ENCODE measurements at places on chromosomes 13 and 19.

DNA sequence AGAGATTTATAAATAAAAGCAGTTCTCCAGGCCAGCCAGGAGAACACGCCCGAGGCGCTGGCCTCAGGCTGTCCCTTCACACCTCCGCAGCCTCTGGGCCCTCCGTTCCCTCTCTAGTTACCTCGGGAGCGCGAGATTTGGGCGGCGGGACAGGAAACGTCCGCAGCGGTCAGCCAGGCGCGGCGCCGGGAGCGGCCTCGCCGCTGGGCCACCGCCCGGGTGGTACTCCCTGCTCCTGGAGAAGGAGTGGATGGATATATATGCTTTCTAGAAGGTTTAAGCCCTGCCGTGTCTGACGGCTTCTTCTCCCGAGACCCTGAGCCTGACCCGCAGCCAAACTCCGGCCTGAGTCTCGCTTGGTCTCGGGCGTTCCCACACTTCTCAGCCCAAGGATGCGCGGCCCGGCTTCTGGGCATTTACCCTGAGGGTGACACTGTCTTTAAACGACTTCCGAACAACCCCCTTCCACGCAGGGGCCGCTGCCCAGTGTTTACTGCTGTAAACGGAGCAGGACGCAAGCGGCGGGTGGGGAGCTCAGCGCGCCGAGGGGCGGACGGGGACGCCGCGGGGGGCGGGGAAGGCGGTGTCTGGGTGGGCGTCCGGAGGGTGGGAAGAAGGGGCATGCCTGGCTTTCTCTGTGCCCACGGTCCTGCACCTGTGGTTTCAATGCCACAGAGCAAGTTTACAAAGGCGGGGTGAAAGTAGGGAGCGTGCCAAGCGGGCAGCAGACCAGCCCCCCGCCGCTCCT is 2.0 kb upstream of the ZIC2 start:
- no peak for DNase-seq

GRCh38 chr19:3154957-3155736 is 19.3 kb downstream of the GNA15 start:
- no peak for DNase-seq

- no peak for DNase-seq
These were observed 1645.4 kb upstream of the SPRY2 start for GRCh38 chr13:81986308-81986707.

- DNase-seq = no peak
These were observed 9.2 kb upstream of the CLIP3 start for GRCh38 chr19:36041831-36042230.

DNA sequence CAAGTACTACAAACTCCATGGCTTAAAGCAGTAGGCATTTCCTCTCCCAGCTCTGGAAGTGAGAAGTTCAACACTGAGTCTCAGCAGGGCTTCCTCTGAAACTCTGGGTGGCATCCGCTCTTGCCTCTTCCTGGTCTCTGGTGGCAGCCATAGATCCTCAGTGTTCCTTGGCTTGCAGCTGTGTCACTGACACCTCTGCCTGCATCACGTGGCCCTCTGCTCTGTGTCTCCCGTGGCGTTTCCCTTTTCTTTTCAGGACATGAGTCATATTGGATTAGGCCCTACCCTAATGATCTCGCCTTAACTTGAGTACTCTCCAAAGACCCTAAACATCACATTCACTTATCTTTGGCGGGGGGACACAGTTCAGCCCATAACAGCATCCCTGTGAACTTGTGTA is 466.7 kb downstream of the MYO16 start:
- no peak for DNase-seq

DNA sequence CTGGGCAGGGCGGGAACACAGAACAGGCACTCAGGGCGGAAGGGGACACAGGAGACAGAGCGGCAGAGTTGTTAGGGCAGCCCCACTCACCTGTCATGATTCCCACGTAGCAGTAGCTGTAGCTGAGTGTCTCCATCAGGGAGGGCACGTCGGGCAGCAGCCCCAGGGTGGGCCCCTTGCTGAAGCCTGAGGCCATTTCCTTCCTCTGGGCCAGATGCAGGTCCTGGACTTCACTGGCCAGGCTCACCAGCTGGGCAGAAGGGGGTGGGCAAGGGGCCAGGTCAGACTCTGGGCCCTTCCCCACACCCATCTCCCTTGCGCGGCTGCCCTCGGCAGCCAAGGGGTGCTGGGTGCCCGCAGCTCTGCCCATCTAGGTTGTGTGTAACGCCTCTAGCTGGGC is 5.9 kb downstream of the MBOAT7 start:
- no peak for DNase-seq

- no peak for DNase-seq
These were observed 2.0 kb downstream of the GPI start for GRCh38 chr19:34366738-34367623.

DNA sequence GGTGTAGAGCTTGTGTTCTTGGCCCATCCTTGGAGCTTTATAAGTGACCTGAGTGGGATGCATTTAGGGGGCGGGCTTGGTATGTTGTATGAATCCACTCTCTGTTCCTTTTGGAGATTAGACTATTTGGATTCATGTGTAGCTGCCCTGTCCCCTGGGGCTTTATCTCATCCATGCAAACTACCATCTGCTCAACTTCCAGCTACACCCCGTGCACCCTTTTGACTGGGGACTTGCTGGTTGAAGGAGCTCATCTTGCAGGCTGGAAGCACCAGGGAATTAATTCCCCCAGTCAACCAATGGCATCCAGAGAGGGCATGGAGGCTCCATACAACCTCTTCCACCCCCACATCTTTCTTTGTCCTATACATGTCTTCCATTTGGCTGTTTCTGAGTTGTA is 6.1 kb downstream of the CLEC4M start:
- no peak for DNase-seq

GRCh38 chr13:109700176-109700575 is 86.2 kb downstream of the IRS2 start:
- DNase-seq = peak; percentile 71

DNA sequence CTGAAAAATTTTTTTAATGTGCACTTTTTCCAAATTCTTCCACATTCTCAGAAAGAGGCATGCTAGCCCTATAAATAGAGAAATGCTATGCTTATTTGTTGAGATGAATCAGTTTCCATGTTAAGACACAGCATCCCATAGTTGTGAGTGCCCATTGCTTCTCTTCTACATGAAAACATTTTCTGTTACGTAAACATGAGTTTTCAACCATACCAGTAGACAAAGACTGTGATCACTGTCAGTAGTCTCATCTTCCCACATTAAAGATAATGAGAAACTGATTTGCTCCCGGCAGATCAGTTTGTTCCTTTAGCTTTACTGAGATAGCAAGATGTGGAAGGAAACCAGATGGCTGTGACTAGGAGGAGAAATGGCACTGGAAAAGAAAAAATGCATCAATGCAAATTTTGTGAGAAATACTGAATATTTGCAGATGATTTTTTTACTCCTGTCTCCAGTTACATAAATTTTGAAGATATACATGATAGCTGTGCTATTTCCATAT is 45.8 kb upstream of the UFM1 start:
- no peak for DNase-seq

- peak; percentile 51 for DNase-seq
These were observed 22.5 kb upstream of the NFIC start for GRCh38 chr19:3343619-3344502.

GRCh38 chr13:110869805-110870706 is 44.8 kb downstream of the ANKRD10 start:
- peak; percentile 68 for DNase-seq

DNA sequence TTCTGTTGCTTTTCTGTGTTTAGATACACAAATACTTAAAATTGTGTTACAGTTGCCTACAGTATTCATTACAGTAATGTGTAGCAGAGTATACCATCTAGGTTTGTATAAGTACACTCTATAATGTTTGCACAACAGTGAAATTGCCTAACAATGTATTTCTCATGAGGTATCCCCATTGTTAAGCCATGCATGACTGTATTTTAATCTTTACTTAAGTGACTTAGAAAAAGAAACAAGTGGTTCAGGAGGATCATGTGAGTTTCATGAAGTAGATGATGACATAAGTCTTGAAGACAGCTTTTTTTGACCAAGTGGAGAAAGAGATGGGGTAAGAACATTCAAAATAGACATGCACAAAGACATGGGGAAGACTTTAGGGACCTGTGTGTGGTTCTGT is 8.4 kb upstream of the KCTD4 start:
- DNase-seq = no peak

DNA sequence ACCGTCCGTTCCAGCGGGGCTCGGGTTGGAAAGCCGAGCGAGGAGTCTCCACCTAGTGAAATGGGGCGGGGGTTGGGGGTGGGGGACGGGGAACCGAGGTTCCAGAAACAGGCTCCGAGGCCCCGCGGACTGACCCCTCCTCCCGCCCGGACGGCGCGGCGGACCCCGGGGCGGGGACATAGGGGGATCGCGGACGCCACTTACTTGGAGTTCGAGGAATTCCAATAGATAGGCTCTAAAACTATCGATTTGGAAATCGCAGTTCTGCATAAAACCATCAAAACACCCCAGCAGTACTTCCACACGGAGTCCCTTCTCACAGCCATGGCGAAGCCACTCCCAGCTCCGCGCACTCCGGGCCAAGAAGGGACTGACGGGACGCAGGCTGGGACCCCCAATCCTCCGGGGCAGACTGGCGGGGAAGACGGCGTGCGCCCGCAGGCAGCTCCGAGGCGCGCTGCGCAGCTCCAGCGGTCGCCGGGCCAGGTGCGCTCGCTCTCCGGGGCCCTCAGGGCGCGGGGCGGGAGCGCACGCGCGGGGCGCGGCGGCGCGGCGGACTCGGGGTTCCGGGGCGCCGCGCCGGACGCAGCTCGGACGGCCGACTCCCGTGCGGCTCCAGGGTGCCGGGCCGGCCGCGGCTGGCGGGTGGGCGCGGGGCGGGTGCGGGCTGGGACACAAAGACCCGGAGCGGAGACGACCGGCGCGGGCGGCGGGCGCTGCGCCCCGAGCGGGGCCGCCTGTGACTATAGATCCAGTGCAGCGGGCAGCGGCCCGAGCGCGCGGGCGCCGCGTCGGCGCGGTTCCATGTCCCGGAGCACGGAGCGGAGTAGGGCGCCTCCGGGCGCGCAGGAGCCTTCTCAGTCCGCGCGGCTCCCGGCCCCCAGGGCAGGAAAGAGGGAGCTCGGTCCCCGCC is 567 bp downstream of the EFNB2 start:
- DNase-seq = peak; percentile 26

DNA sequence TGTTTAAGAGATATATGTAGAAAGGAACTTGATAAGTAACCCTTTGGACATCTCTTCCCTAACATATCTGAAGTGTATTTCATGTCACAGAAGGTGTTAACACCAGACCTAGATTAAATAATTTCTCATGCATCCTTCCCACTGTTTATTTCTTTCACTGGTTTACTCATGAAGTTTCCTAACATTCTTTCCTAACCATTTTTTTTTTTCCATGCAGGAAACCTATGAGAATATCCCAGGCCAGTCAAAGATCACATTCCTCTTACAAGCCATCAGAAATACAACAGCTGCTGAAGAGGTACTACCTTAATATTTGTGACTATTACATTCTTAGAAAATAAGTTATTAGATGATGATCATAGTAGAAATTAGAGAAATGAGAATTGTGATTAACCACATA is 28.8 kb downstream of the IPO5 start:
- no peak for DNase-seq

- no peak for DNase-seq
These were observed 2.4 kb downstream of the SMG9 start for GRCh38 chr19:43752287-43752875.

DNA sequence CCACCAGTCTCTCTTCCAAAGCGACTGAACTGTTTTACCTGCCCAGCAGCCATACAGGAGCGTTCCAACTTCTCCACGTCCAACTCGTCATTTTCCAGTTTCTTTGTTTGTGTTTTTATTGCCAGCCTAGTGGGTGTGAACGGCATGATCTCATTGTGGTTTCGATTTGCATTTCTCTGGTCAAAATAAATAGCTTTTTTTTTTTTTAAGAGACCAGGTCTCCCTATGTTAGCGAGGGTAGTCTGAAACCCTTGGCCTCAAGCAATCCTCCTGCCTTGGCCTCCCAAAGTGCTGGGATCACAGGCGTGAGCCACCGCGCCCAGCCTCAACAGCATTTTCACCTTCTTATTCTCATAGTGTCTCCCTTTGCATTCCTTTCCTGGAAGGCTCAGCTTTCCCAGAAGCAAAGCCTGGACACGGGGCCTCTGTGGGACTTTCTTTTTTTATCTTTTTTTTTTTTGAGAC is 4.2 kb upstream of the JSRP1 start:
- no peak for DNase-seq

DNA sequence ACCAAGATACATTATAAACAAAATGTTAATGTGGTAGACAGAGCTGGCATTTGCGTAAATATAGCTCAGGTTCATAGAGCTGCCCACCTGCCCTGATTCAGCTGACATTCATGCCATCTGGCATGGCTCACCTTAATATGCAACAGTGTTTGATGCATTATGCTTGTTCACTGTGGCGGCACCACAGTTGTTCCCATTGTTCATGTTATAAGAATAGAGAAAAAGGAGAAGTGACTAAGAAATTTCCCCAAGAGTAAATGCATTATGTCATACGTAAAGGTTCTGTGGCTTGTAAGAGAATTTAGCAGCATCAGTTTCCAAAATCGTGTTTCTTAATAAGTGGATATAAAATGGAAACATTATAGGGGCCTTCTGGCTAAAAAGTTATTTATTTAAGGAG is 4.5 kb downstream of the CCNA1 start:
- DNase-seq = no peak

DNA sequence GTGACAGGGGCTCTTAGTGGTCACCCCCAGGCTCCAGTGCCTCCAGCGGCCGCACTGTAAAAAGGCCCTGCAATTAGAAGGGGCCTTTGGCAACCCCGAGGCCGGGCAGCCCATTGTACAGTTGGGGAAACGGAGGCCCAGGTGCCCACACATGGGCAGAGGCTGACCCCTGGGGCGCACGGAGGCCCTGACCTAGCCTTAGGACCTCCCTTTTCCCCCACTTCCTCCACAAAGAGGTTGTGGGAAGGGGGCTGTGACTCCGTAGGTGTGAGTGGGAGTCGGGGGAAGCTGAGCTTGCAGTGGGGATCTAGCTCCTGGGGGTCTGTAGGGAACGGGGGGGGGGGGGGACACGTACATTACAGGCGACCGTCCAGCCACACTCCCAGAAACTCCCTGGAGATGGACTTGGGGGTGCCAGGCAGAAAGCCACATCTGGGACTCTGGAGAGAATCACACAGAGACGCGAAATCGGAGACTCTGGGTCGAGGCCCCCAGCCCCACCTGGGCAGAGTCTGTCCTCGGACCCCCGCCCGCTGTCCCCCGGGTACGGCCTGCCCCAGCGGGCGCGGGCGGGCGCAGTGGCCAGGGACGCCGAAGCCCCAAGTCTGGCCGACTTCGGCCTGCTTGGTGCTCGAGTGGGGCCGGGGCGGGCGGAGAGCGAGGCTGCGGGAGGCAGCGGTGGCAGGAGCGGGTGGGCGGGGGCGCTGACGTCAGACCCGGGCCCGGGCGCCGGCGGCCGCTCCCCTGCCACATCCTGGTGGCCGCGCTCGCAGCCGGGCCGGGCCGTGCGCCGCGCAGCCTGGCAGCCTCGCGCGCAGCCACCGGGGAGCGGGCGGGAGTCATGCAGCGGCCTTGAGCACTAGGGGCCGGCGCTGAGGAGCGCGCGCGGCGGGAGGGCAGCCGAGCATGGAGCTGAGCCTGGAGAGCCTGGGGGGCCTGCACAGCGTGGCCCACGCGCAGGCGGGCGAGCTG is at the start of gene ONECUT3:
Gene ONECUT3, plus strand, starts transcription at position 750 of the 972 bp plus-strand sequence. Its CDS starts 157 bp downstream, at position 907.
- no peak for DNase-seq

- no peak for DNase-seq
These were observed 6.5 kb upstream of the OPA3 start for GRCh38 chr19:45591004-45591637.

- no peak for DNase-seq
These were observed 25.7 kb downstream of the CCNE1 start for GRCh38 chr19:29837448-29837981.
